ENCODE measurements at places on chromosomes 4 and X. TPM values are rescaled to one million over a fixed set of nuclear protein-coding genes. Genes with fewer than 3 reads are reported as not detected.

Gene ENPEP
- 5.9 TPM for total RNA-seq

Gene ATOH1
- total RNA-seq: not detected

Gene GAB1
- 49.3 TPM for total RNA-seq

Gene SPANXC
- not detected for total RNA-seq

Gene C1QTNF7
- total RNA-seq: 0.18 TPM

Gene SLC4A4
- total RNA-seq: 2.4 TPM

Gene TLR3
- total RNA-seq: 3.3 TPM

Gene TMEM150C
- total RNA-seq: 1.9 TPM

Gene SMIM31
- total RNA-seq: not detected

Gene FNIP2
- 34.3 TPM for total RNA-seq

Gene CT47B1
- total RNA-seq: not detected

Gene FATE1
- not detected for total RNA-seq

Gene PDE5A
- total RNA-seq: 146 TPM

Gene CASP6
- 21.6 TPM for total RNA-seq

Gene DCAF4L1
- 0.25 TPM for total RNA-seq

Gene YTHDC1
- 39.3 TPM for total RNA-seq

Gene AMMECR1
- 24.8 TPM for total RNA-seq

Gene APOOL
- 2.6 TPM for total RNA-seq

Gene STS
- 4.0 TPM for total RNA-seq

Gene PPP4R3C
- total RNA-seq: not detected

Gene F8A2
- not detected for total RNA-seq

Gene IGFBP7
- 2,449 TPM for total RNA-seq

Gene PCDH18
- 210 TPM for total RNA-seq

Gene CTAG1A
- total RNA-seq: not detected

Gene ALB
- not detected for total RNA-seq

Gene EDNRA
- total RNA-seq: 10.8 TPM

Gene TMEM156
- 0.18 TPM for total RNA-seq

Gene PASD1
- total RNA-seq: not detected

Gene ELOVL6
- total RNA-seq: 23.0 TPM

Gene HPSE
- 2.7 TPM for total RNA-seq

Gene FOXR2
- total RNA-seq: not detected

Gene AVPR2
- total RNA-seq: not detected

Gene FUNDC1
- 18.6 TPM for total RNA-seq

Gene HS3ST1
- total RNA-seq: 2.5 TPM

Gene PALLD
- 15.5 TPM for total RNA-seq

Gene ACE2
- not detected for total RNA-seq

Gene PLP1
- not detected for total RNA-seq

Gene CYLC1
- total RNA-seq: not detected

Gene DCUN1D4
- 62.6 TPM for total RNA-seq

Gene XG
- total RNA-seq: 13.8 TPM

Gene P2RY10
- total RNA-seq: not detected

Gene POF1B
- total RNA-seq: not detected
